ENCODE measurements at places on chromosomes 11 and 22.

DNA sequence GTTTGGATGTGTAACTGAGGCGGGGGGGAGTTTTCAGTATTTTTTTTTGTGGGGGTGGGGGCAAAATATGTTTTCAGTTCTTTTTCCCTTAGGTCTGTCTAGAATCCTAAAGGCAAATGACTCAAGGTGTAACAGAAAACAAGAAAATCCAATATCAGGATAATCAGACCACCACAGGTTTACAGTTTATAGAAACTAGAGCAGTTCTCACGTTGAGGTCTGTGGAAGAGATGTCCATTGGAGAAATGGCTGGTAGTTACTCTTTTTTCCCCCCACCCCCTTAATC, 2.3 kb downstream of the MALAT1 start:
- no peak for DNase-seq

DNA sequence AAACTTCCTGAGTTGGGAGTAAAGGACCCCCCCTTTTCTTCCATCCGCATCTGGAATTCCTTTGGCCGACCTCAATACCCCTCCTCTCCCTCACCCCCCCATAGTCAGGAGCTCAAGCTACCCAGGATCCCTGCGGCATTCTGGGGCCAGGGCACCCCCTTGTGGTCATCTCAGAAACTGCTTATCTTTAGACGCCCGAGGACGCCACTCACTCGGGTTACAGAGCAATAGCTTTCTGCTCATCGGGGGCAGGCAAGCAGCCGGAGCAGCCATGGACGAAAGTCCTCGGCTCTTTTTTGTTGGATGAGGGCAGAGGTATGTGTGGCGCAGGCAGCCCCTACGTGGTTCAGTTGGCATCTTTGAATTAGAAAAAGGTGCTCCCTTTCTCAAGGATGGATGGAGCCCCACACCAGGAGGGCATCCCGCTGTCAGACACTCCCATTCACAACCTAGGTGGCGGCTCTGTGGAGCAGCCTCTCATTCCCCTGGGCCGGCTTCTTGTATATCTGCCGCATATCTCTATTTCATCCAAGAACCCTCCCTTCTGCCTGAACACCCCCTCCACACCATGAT, 2.3 kb downstream of the C1QTNF5 start:
- no peak for DNase-seq

DNA sequence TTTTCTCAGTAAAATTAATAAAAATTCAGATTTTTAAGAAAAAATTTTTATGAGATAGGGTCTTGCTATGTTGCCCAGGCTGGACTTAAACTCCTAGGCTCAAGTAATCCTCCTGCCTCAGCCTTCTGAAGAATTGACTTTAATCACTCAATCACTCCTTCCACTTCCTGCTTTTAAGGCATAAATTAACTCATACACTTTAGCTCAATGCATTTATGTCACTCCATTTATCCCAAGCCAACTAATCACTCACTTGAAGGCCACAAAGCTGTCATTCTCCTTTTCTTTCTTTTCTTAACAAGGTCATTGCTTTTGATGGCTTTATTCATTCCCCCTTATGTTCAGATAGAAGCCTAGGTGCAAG, 877 bp downstream of the ALG9 start:
- DNase-seq, result no peak

DNA sequence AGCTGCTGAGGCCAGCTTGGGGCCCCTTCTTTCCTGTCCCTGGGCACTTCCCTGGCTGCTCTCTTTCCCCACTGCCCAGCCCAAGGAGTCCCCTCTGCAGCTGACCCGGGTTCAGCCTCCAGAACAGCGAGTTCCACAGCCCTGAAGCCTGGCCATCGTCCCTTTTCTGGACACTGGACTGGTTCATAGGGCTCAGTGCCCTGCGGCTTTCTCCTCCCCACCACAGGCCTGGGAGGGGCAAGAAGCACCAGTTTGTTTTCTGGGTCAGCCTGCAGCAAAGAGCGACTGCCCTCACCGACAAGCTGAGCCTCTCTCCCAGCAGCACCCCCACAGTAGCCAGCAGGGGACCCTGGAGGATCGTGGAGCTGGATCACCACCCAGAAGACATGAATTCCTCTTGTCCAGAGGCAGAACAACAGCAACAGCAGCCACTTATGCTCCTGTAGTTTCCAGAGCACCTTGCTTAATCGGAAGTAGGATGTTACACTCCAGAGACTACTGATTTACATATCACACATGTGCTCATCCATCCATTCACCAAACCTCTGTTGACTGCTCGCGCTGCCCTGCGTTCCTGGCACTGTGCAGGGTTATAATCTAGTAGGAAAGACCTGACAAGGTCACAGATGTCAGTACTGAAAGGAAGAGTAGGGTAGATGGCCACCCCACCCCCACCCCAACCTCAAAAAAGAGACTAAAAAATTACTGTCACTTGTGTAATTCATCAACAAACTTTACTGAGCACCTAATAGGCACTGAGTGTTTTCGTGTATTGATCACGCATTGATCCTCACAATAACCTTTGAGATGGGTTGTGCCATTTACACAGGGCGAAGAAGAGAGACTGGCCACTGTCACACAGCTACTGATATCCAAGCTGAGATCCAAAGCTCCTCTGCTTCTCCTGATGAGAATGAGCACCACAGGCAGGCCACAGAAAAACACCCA, 13.0 kb upstream of the CXCR5 start:
- DNase-seq, result peak; percentile 44

DNA sequence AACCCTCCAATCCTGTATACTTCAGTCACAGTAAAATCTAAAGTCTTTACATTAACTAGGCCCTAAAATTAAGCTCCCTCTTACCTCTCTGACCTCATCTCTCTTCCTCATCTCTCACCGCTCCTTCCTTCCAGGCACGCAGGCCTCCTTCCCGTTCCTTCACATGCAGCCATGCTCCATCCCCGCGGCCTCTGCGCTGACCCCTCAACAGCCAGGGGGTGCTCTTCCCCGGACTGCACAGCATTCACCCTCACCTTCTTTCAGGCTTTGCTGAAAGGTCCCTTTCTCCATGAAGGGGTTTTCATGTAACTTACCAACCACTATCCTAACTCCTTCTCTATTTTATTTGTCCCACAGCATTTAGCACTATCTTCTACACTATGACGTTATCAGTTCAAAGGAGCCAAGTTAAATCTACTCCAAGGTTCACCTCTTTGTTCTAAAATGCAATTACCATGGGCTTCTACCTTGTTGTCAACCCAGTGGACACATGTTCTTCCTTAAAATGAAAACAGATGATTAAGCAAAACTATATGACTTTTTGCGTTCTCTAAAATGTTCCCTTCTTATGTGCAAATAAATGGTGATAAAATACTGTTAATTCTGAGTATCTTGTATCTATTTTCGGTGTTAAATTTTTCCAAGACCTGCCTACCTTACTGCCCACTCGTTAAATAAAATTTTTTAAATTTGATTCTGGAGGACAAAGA, 57.8 kb upstream of the APOA1 start:
- no peak for DNase-seq

- peak; percentile 52 for DNase-seq
These were observed 27.2 kb downstream of the RPS6KA4 start for GRCh38 chr11:64385945-64386704.

- no peak for DNase-seq
These were observed 54.1 kb downstream of the MAML2 start for GRCh38 chr11:96288915-96289314.
